Cortex of kidney (tissue), 1 donor: ENCODE measurements at places on chromosomes 11 and 22.

DNA sequence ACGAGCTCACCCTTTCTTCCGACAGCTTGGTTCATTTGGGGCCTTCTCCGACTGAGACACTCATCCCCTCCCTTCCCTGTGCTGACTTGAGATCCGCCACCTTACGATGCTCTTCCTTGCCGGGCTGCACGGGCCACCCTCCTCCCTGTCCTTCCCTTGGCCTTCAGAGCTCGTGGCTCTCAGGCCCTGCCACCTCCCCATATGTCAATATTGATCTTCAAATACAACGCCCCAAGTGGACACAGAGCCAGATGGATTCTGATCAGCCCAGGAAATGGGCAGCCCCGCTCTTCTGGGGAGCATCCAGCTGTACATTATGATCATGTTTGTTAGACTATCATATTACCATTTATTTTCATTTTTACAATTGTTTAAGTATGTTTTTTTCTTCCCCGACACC lies 812.8 kb downstream of the TBC1D22A start:
- DNase-seq = no peak

- no peak for DNase-seq
These were observed 118.2 kb upstream of the OR9Q1 start for GRCh38 chr11:57905439-57905838.

DNA sequence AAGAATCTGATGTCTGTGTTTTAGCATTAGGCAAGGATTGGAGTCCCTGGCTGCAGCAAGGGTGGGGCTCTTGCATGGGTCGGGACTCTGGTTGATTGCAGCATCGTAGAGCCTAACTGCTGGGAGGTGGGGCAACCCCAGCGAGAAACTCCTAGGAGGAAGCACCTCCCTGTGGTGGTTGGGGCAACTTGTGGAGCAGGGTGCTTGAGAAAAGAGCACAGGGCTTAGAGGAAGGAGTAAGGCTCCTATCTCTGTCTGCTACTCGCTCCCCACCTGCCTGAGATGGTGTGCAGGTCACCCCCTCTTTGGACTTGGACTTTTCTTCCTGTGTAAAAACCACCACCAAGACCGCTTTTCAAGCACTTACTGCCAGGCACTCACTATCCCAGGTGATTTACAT lies 15.6 kb downstream of the SREBF2 start:
- DNase-seq = no peak

DNA sequence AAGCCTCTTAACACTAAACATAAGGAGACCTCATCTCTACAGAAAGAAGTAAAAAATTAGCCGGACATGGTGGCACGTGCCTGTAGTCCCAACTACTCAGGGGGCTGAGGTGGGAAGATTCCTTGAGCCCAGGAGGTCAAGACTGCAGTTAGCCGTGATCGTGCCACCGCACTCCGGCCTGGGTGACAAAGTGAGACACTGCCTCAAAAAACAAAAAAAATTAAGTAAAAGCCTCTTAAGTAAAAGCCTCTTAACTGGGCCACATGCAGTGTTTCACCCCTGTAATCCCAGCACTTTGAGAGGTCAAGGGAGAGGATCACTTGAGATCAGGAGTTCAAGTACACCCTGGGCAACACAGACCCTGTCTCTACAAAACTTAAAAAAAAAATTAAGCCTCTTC lies 25.7 kb downstream of the CELF1 start:
- no peak for DNase-seq

DNA sequence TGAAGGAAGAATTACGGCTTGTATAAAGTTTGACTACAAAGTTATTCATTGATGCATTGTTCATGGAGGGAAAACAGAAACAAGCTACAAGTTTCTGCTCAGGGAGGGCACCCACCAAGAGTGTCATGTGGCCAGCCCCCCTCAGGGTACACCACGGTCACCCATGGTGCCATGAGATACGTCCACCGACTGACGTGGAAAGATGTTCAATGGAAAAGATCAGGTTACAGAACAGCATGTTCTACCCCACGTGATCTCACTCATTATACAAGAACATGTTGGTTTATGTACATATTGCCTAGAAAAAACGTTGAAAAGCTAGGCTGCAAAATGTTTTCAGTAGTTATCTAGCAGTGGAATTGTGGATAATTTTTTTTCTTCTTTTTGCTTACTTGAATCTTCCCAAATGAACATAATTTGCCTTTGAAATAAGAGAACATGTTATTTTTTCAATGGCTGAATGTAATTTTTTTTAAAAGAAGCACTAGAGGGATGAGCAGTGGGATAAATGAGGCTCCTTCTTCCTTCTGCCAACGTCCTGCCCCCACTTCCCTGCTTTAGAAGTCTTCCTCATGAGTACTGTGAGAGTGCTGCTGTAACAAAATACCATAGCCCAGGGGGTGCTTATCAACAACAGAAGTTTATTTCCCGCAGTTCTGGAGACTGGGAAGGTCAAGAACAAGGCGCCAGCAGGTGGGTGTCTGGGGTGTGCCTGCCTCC lies 22.5 kb downstream of the RCN1 start:
- DNase-seq = no peak

DNA sequence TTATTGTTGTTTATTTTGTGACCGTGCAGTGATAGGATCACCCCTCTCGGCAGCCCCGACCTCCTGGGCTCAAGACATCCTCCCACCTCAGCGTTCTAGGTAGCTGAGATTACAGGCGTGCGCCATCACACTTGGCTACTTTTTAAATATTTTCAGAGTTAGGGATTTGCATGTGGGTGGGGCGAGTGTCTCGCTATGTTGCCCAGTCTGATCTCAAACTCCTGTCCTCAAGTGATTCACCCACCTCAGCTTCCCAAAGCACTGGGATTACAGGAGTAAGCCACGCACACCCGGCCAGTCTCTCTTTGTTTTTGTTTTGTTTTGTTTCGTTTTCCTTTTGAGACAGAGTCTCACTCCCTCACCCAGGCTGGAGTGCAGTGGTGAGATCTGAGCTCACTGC lies 1.2 kb upstream of the INTS5 start:
- DNase-seq = no peak

DNA sequence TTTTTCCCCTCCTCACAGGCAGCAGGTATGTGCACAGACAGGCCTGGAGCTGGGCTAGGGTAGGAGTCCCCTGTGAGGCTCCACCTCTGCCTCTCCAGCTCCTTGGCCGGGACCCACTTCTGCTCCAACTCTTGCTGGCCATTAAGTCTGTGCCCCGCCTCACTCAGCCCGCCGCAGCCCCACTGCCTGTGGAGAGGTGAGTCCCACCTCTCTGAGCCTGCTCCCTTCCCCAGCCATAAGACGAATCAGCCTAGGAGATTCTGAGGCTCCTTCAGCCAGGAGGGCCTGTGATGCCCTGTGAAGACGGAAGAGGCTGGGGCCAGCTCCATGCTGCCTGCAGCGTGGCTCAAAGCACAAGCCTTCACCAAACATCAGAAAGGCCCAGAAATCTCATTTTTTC lies 23.0 kb downstream of the TSKU start:
- no peak for DNase-seq

DNA sequence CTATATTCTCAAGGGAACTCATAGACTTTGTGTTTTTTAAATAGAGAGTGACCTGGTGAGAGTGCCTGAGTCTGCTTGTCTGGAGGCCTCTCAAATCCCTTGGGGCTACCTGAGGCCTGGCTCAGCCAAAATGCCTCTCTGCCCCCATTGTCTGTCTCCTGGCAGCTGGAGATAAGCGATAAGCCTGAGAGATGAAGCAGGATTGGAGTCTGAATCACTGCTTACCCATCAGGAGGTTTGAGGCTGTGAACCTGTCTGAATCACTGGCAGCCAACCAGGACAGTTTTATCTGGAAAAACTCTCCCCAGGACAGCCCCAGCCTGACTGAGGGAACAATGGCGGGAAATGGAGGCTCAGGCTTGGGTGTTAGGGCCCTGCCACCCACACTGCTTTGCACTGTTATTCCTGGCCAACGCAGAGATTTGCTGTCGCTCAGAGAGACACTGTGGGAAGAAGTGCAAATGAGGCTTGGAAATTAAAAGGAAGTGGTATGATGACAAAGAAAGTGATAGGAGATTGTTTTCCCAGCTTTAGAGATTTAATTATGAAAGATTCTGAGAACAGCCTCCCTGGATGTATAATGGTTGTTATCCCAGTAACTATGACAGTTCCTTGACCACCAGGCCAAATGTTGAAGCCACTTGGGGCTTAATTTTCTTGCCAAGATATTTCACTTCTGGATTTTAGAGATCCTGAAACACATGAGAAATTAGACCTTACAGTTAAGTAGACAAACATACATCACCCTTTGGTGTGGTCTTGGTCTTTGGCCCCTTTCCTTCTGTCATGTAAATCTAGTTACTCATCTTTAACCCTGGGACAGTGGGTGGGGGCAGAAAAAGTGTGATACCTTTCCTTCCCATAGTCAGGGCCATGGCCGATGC lies 102.1 kb downstream of the RASSF10 start:
- DNase-seq = no peak

DNA sequence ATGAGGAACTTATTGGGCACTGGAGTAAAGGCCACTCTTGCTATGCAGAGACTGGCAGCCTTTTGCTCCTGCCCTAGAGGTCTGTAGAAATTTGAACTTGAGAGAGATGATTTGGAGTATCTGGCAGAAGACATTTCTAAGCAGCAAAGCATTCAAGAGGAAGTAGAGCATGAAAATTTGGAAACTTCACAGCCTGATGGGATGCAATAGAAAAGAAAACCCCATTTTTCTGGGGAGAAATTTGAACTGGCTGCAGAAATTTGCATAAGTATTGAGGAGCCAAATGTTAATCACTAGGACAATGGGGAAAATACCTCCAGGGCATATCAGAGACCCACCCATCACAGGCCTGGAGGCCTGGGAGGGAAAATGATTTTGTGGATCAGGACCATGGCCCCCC lies 29.9 kb upstream of the CD44 start:
- DNase-seq = no peak

GRCh38 chr11:59791639-59792038 lies 18.9 kb downstream of the MRPL16 start:
- DNase-seq = no peak

DNA sequence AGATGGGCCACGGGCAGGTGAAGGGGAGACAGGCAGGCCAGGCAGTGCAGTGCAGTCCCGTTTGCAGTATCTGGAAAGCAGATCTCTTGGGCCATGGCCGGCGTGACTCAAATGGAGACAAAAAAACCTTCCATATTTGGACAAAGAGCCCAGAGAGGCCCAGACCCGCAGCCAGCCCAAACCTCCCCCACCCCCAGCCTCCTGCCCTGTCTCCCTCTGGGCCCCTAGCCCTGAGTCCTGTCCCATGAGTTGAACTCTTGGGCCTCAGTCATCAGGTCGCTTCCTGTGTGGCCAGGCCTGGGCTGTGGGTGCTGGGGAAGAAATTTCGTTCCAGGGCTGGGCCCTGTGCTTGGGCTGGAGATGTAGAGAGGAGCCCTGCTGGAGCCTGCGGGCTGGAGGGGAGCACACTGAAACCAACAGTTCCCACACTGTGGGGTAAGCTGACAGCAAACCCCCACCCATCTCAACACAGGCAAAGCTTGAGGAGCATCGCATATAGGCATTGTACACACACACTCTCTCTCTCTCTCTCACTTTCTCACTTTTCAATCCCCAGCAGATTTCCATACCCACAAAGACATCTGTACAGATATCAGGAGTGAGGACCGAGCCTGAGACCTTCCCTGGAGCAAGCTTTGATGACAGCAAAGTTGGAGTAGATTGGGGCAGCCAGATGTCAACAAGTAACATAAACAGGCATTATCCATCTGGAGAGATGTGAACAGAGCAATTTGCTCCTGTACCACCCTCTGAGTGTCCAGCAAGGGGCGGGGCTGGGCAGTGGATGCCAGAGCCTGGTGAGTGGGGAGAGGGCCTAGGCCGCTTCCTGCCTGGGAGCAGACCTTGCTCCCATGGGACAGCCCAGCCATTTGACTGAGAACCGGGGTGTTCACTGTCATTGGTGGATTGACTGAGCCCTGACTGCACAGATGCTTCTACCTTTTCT lies 17.2 kb downstream of the ARHGEF17 start:
- no peak for DNase-seq

- DNase-seq = no peak
These were observed 3.3 kb downstream of the PITPNM1 start for GRCh38 chr11:67501854-67502253.

GRCh38 chr22:30170129-30170528 lies 76.4 kb downstream of the LIF start:
- no peak for DNase-seq

- DNase-seq = no peak
These were observed 15.1 kb downstream of the UQCR10 start for GRCh38 chr22:29782061-29782845.

DNA sequence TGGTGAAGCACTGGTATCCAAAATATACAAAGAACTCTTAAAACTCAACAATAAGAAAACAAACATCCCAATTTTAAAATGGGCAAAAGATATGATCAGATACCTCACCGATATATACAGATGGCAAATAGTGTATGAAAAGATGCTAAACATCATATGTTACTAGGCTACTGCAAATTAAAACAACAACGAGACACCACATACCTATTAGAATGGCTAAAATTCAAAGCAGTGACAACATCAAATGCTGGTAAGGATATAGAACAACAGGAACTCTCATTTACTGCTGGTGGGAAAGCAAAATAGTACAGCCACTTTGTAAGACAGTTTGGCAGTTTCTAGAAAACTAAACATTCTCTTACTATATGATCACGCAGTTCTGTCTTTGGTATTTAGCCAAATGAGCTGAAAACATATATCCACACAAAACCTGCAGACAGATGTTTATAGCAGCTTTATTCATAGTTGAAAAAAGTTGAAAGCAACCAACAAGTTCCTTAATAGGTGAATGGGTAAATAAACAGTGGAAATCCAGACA lies 38.5 kb downstream of the SIK3 start:
- no peak for DNase-seq
